Erythroblast (primary cell): ENCODE measurements at places on chromosomes 3 and 15.
A peak's percentile ranks its signal among the peaks of the same experiment; 100 is the strongest.

- DNase-seq: no peak
Measured at GRCh38 chr3:64255741-64256340, 30.6 kb upstream of the PRICKLE2 start.

- DNase-seq: no peak
Measured at GRCh38 chr15:95446854-95447253, 883.6 kb upstream of the NR2F2 start.

DNA sequence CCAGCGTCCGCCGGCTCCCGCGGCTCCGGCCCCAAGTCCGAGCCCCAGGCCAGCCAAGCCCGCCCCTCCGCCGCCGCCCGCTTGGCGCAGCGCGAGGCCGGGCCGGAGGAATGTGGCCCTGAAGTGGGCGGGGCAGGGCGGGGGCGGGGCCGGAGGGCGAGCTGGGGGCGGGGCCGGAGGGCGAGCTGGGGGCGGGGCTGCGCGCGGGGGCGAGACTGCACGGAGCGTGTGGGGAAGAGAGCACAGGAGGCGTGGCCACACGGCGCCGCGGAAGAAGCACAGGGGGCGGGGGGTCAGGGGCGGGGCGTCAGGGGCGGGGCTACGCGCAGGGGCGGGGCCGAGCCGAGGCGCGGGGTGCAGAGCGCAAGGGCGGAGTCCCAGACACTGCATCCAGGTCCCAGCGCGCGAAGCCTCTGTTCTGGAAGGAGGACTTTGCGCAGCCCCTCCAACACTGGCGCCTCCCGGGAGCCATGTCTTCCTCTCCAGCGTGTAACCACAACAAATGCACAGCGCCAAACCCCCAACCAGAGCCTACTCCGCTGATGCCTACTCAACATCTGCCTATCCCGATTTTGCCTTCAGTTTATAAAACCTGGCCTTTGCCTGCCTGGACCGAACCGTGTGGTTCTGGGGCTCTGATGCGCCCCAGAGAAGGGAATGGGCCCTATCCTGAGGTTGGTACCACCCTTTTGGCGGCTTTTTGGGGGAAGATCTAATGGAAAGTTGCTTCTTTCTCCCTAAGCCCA, 105.5 kb downstream of the IQSEC1 start:
- peak; percentile 98 for DNase-seq

GRCh38 chr15:83166830-83167229, 40.8 kb downstream of the HDGFL3 start:
- peak; percentile 48 for DNase-seq

DNA sequence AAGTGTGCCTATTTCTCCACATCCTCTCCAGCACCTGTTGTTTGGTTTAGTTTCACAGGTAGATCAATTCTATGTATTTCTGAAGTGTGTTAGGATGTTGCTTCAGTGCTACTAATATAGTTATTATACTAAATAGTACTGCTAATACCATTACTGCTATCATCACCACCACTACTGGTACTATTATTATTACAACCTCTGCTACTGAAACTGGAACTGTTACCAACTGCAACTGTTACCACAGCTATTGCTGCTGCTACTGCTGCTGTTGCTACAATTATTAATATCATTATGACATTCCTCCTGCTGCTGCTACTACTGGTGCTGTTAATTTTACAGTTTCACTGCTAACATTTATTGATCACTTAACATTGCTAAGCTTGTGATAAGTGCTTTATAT, 8.3 kb upstream of the LMOD3 start:
- DNase-seq: no peak

- no peak for DNase-seq
Measured at GRCh38 chr15:73723191-73723590, 30.0 kb downstream of the INSYN1 start.

GRCh38 chr3:58622892-58623291, 43.7 kb downstream of the FAM3D start:
- no peak for DNase-seq

DNA sequence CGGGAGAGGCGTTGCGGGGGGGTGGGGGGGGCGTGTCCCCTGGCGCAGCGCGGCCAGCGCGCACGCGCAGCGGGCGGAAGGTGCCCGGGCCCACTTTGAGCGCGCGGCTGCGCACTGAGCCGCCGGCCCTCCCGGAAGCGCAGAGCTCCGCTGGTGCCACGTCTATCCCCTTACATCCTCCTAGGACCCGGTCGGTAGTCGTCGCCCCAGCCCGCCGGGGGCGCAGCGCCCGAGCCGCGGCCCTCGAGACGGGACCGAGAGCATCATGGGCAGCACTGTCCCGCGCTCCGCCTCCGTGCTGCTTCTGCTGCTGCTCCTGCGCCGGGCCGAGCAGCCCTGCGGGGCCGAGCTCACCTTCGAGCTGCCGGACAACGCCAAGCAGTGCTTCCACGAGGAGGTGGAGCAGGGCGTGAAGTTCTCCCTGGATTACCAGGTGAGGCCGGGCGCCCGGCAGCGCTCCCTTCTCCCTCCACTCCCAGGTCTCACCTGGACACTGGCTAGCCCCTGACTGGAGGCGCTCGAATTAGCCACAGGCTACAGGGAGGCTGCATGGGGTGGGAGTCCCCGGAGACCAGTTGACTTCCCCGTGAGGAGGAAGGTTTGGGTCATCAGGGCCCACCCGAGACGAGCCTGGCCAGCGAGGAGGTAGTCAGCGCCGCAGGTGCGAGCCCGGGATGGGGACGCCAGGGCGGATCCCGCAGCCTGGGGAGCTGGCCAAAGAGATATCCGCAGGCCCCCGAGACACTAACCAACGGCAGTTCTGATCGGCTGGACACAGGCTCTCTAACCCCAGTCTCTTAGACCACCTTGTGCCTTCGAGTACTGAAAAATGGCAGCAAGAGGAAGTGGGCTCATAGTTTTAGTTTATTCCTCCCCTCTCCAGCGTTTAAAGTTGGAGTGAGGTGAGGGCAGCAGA, at the start of gene TMED3:
TMED3 (plus strand) TSS at position 128 of the 916 bp plus-strand sequence; CDS start at position 266, 138 bp downstream.
- DNase-seq: peak; percentile 85
